Neuronal stem cell (in vitro differentiated cells): ENCODE measurements at places on chromosomes 11 and 22.

DNA sequence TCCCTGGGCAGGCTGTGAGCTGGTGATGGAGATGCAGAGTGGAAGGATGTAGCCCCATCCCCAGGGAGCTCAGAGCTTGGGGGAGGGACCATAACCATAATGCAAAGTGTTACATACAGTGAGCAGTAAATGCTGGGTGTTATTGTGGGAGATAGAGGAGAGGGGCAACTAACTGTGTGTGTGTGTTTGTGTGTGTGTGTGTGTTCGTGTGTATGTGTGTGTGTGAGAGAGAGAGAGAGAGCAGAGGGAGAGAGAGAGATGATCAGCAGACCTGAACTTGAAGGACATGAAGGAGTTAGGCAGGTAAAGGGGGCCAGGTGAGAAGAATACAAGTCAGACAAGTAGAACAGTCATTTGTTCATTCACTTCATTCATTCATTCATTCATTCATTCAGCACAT, 74.2 kb downstream of the CACNG2 start:
- no peaks in the 10 kb centered on the region for H3K36me3 ChIP-seq
- H3K4me1 ChIP-seq = no peaks in the 10 kb centered on the region
- H3K4me3 ChIP-seq = no peak overlapping the region
- no peak overlapping the region for H3K27ac ChIP-seq
- no peaks in the 10 kb centered on the region for H3K27me3 ChIP-seq

DNA sequence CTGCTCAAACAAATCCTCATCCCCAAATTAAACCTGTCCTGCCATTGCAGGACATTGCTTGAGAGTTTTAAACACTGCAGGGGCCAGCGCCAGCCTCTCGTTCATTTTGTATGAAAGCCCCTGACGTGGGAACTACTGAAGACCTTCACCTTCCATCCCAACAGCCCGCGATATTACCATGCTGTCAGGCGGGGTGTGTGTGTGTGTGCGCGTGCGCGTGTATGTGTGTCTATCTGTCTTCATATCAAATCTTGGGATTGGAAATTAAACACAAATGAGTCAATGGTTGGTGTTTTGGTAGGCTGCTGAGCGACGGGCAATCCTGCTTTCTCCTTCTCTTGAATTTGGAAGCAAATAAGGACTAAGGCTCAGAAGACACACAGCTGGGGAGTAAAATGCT, 776.9 kb downstream of the TBC1D22A start:
- no peaks in the 10 kb centered on the region for H3K4me1 ChIP-seq
- H3K27ac ChIP-seq = no peak overlapping the region
- DNase-seq = no peak
- no peaks in the 10 kb centered on the region for H3K36me3 ChIP-seq

DNA sequence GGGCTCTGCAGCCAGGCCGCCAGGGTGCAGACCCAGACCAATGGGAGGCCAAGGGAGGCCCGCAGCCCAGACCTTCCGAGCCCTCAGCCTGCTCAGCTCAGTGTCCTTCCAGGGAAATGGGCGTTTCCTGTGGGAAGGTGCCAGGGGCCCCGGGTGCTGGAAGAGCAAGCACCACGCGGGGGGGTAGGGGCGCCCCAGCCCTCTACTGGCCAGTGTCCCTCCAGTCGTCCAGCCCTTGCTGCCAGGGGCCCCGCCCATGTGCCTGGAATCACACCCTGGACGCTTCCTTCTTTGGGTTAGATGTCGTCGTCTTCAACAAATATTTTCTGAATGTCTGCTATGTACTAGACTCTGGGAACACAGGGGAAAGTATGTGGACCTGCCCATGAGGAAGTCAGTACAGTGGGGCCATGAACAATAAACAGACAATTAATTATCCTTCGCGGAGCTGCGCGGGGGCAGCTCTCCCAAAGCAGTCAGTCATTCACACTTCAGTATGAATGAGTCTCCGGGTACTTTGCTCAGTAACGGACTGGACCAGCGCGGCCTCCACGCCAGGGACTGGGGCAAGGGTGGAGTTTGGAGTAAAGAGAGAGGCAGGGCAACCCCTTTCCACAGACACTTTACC, 60.2 kb downstream of the CDKN1C start:
- no peak overlapping the region for H3K4me3 ChIP-seq
- no peak overlapping the region for H3K27ac ChIP-seq
- no peaks in the 10 kb centered on the region for H3K36me3 ChIP-seq
- H3K4me1 ChIP-seq = peaks cover 12% of the 10 kb centered on the region

DNA sequence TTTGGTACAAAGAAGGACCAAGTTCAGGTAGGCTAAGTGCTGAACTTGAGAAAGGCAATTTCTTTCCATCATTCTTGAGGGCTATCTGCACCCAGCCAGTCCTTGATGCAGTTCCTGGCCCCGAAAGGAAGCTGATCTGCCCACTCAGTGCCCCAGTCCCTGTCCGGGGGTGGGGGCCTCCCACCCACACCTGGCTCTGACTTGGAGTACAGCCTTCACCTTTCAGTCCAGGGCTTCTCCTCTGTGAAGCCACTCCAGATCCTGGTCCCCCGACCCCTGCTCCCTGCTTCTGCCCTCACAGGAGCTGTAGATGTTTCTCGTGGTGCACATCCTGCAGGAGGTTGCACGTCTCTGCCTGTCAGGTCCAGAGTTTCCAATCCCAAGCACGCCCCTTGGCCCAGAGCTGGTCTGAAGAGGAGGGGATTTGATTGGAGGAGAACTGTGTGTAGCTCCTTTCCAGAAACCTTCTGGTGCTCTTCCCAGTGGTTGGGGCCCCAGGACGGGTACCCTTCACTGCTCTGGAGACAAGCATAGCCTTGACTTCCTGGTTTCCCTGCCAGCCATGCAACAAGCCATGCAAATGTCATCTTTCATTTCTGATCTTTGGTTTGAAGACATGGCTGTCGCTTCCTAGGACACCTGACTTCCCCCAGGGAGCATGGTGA, 75.3 kb downstream of the BCR start:
- peaks cover 26% of the 10 kb centered on the region for H3K36me3 ChIP-seq
- no peak overlapping the region for H3K4me3 ChIP-seq
- no peak for DNase-seq
- peaks cover 3% of the 10 kb centered on the region for H3K4me1 ChIP-seq
- H3K27ac ChIP-seq = no peak overlapping the region

GRCh38 chr11:119380160-119380826, 1.2 kb downstream of the USP2 start:
- peaks cover 40% of the 10 kb centered on the region for H3K4me1 ChIP-seq
- H3K27ac ChIP-seq = no peak overlapping the region
- no peaks in the 10 kb centered on the region for H3K27me3 ChIP-seq
- DNase-seq = no peak
- H3K4me3 ChIP-seq = peak overlapping the region; percentile 4

DNA sequence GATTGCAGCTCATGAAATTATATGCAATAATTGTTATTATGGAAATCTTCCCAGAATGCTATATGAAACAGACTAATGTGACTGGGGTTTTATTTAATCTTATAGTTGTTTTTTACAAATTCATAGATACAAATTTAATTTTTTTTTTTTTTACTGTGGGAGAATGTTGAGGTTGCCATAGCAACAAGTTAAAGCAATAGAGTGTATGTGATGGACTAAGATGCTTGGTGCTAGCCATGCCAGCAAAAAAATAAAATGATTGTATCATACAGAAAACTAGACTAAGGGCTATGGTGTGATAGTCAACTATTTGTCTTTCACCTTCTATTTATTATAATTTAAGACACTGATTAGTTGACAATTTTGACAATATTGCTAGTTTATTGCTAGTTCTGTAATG, 163.2 kb upstream of the BLID start:
- no peaks in the 10 kb centered on the region for H3K36me3 ChIP-seq
- no peaks in the 10 kb centered on the region for H3K27me3 ChIP-seq
- H3K4me1 ChIP-seq = no peaks in the 10 kb centered on the region
- H3K27ac ChIP-seq = no peak overlapping the region
- DNase-seq = no peak

DNA sequence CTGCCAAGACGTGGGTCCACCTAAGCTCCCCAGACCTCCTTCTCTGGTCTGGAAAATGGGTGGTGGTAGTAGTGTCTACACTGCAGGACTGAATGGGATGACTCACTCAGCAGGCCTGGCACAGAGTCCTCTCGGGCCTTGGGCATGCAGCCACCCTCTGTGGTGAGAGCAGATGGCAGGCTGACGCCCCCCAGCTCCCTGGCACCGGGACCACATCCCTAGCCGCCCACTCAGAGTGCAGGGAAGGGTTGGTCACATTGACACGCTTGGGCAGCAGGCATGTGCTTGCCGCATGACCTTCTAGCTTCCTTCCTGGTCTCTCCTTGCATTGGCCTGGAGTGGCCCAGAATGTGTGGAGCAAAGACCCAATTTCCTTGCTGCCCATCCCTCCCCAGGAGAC, 30.7 kb upstream of the PRODH start:
- H3K4me3 ChIP-seq = no peak overlapping the region
- no peaks in the 10 kb centered on the region for H3K27me3 ChIP-seq
- H3K4me1 ChIP-seq = peaks cover 10% of the 10 kb centered on the region
- H3K27ac ChIP-seq = no peak overlapping the region
- no peaks in the 10 kb centered on the region for H3K36me3 ChIP-seq
- no peak for DNase-seq

DNA sequence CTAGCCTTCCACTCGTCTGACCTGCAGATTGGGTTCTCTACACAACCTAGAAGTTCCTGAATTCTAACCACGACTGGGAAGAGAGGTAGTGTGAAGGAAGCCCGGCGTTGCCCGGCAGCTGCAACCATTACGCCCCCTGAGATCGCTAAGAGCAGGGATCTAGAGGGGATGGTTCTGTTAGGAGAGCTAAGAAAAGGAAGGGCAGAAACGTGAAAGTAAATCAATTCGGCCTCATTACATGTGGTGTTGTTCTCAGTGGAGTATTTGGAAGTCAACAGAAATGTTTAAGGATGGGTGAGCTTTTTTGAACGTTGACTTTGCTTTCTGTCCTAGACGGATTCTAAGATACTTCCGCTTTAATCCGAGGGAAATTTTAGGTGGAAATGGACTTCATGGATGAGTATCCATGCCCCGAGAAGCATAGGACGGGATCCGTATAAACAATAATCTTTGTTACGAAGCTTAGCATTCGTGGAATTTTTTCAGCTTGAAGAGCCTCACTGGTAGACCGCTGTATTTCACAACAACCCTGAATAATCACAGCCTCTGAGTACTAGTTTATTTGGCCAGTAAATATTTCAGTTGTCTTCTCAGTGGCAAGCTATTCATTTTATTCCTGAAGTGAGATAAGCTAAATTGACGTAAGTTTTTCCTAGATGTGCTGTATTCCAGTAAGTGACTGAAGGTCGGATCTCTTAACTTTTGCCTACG, 629 bp downstream of the ATP5MG start:
- no peaks in the 10 kb centered on the region for H3K27me3 ChIP-seq
- H3K36me3 ChIP-seq = peaks cover 58% of the 10 kb centered on the region
- DNase-seq = peak; percentile 17
- peak overlapping the region; percentile 42 for H3K27ac ChIP-seq

- H3K4me1 ChIP-seq = no peaks in the 10 kb centered on the region
- no peaks in the 10 kb centered on the region for H3K27me3 ChIP-seq
- no peak overlapping the region for H3K27ac ChIP-seq
- peaks cover 5% of the 10 kb centered on the region for H3K36me3 ChIP-seq
- no peak for DNase-seq
- no peak overlapping the region for H3K4me3 ChIP-seq
Observed at GRCh38 chr11:66230156-66230555, 38.3 kb upstream of the RAB1B start.

DNA sequence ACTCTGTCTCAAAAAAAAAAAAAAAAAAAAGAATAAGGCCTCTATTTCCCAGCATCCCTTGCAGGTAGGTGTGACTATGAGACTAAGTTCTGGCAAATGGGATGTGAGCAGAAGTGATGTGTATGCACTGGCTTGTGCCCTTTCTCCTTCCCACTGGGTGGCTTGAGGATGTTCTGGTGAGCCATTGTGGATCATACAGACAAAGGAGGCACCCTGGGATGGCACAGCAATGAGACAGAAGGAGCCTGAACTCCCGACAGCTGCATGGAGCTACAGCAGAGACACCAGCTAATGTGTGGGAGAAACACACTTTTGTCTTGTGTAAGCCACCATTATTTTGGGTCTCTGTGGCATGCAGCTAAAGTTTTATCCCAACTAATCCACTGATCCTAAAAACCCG, 10.6 kb upstream of the SORL1 start:
- DNase-seq = no peak
- peaks cover 2% of the 10 kb centered on the region for H3K4me1 ChIP-seq
- H3K27me3 ChIP-seq = no peaks in the 10 kb centered on the region
- H3K27ac ChIP-seq = no peak overlapping the region
- H3K4me3 ChIP-seq = no peak overlapping the region

DNA sequence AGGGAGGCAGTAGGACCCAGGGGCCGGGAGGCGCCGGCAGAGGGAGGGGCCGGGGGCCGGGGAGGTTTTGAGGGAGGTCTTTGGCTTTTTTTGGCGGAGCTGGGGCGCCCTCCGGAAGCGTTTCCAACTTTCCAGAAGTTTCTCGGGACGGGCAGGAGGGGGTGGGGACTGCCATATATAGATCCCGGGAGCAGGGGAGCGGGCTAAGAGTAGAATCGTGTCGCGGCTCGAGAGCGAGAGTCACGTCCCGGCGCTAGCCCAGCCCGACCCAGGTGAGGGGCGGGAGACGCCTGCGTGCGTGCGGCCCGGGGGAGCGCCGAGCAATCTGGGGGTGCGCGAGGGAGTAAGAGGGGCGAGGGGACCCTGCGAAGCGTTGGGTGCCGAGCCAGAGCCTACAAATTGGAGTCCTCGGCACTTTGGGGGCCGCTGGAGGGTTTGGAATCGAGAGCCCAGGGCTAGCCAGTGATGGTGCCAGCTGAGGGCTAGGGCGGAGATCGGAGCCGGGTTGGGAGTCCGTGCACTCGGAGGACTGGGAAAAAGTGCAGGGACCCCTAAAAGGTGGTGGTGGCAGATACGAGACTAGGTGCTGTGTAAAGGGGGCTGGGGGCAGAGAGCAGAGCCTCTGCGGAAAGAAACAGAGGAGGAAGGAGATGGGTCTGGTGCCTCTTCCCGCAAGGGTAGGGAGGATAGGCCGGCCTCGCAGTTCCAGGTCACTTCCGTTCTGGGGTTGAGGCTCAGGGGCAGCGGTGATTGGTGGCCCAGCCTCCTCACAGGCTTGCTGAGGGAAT, at the start of gene SERPINH1:
TSS of gene SERPINH1 (plus strand) at position 206 of the 788 bp plus-strand sequence. CDS start 4,097 bp downstream, outside the sequence.
- H3K4me3 ChIP-seq = peak within 1 kb of the TSS; percentile 94
- DNase-seq = no peak
- peak within 1 kb of the TSS; percentile 99 for H3K27ac ChIP-seq
- no peaks in the 10 kb centered on the region for H3K27me3 ChIP-seq

- no peak overlapping the region for H3K27ac ChIP-seq
- H3K36me3 ChIP-seq = peaks cover 13% of the 10 kb centered on the region
- no peaks in the 10 kb centered on the region for H3K27me3 ChIP-seq
- H3K4me3 ChIP-seq = no peak overlapping the region
Observed at GRCh38 chr11:45907911-45908370, 870 bp upstream of the FREY1 start.

GRCh38 chr11:30310623-30311022, 12.3 kb upstream of the ARL14EP start:
- no peaks in the 10 kb centered on the region for H3K36me3 ChIP-seq
- no peaks in the 10 kb centered on the region for H3K4me1 ChIP-seq
- no peak overlapping the region for H3K27ac ChIP-seq
- H3K4me3 ChIP-seq = no peak overlapping the region

GRCh38 chr11:35650006-35650405, 12.6 kb upstream of the TRIM44 start:
- H3K4me1 ChIP-seq = peaks cover 3% of the 10 kb centered on the region
- no peaks in the 10 kb centered on the region for H3K36me3 ChIP-seq
- no peak overlapping the region for H3K4me3 ChIP-seq
- H3K27me3 ChIP-seq = peaks cover 3% of the 10 kb centered on the region
- DNase-seq = no peak
- no peak overlapping the region for H3K27ac ChIP-seq
